ENCODE measurements at places on chromosomes 3 and 15.

GRCh38 chr3:134601539-134602439 is 49.0 kb downstream of the KY start:
- DNase-seq = no peak

- DNase-seq = no peak
Observed at GRCh38 chr3:58924578-58924977, 125.2 kb downstream of the CFAP20DC start.

DNA sequence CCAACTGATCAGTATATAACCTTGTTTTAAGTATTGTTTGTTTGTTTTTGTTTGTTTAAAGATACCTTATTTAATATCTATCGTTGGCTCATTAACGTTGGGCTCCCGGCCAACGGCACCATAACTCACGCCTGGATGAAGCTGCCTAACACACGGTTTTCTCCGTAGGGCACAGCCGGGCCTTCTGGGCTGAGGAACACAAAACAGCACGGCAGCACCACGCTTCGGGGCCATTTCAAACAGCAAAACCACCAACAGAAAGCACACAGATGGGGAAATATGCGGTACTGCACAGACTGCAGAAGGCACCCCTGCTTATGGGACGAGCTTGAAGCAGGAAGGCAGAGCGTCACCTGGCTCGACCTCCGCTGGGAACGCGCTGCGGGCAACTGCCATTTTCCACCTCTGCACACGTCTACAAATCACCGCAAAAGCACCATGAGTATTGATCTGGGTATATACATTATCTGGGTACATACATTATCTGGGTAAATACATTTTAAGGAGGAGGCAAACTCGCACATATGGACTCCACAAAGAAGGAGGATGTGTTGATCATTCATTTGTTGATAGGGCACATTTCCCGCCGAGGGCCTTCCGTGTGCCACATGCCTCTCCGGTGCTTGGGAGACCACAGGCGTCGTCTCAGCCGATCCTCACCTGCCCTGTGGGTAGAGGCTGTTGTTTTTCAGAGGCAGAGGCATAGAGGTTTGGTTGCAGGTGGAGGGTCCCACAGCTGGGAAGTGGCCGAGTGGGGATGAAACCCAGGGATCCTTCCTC is 123.7 kb upstream of the ATP2B2 start:
- no peak for DNase-seq

DNA sequence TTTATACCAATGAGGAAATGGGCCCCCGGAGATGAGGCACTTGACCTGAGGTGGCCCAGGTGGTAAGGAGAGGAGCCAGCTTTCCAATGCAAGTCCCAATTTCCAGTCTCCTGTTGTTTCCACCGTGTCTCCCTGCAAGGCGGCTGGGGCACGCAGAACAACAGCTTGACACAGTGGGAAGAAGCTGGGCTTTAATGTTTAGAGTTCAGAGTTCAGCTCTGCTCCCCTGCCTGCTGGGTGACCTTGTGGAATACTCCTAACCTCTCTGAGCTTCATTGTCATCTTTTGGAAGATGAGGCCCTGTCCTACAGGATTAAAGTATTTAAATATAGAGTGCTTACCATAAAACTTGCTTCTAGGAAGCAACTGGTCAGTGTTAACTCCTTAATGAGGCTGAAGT is 80.3 kb downstream of the SMAD3 start:
- DNase-seq = no peak

Measured in activated gamma-delta T cell treated with Interleukin-2 at 50 U/mL for 16 hours (primary cell).